ENCODE measurements at places on chromosomes 11 and 22.

DNA sequence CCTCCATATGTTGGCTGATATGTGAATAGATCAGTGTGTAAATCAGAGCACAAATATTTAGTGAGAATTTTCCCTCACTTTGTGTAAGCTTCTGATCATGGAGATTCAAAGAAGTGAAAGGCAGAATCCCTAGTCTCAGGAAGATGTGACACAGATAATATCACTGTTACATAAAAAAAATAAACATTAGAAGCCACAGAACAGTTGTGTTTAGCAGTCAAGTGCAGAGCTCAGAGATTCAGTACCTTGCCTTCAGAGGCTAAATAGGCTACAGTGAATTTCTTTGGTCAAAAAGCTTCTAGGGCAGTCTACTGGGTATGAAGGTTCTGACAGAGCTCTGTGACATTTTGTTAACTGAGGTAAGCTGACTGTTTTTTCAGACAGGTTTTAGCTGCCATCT is 591.5 kb downstream of the METTL15 start:
- no peak for DNase-seq

- no peak for DNase-seq
Measured at GRCh38 chr11:73428227-73428626, 52.0 kb downstream of the RELT start.

- DNase-seq = no peak
Measured at GRCh38 chr11:413120-414081, 1.4 kb downstream of the SIGIRR start.

- no peak for DNase-seq
Measured at GRCh38 chr22:32911503-32911902, 110.0 kb downstream of the TIMP3 start.

DNA sequence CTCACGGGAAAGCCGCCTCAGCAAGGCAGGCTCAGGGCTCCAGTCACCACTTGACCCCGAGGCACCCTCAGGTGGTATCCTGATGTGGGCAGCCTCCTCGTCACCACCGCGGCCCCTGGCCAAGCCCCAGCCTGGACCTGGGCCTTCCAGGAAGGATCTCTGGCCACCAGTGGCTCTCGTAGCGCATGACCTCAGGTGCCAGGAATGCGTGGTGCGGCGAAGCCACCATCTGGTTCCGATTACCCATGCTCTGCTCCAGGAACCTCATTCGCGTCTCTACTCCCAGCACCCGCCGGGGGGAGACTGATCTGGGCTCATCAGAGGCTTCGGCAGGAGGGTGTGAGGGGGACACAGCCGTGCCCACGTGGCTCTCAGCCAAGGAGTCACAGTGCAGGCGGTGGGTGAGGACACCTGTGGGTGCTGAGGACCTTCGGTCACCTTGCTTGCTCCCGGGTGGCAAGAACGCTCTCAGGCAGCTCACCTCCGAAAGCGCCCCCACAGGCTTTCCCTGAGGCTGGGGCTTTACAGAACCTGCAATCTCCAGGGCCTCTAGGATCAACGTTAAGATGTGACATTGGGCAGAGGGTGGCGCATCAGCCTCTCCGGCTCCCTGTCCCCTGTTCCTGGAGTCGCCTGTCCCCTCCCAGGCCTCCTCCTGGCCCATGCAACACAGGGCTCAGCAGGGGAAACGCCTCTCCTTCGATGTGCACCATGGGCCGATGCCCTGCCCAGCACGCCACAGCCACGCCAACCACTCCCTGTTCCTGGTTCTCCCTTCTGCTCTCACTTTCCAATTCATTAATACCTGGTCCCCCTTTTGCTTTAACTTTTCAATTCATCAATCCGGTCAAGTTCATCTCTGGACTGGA is 39.0 kb downstream of the TBX1 start:
- no peak for DNase-seq

All from stimulated activated CD8-positive, alpha-beta memory T cell treated with anti-CD3 and anti-CD28 coated beads, Interleukin-4, amount 100 ng/mL, for 48 hours (primary cell).